Vagina (tissue), 2 donors: ENCODE measurements at places on chromosomes 1 and 21.

- no peak for DNase-seq
These were observed 33.3 kb downstream of the DEGS1 start for GRCh38 chr1:224216382-224216781.

- DNase-seq = no peak
These were observed 186.8 kb upstream of the RGS18 start for GRCh38 chr1:191971447-191971846.

DNA sequence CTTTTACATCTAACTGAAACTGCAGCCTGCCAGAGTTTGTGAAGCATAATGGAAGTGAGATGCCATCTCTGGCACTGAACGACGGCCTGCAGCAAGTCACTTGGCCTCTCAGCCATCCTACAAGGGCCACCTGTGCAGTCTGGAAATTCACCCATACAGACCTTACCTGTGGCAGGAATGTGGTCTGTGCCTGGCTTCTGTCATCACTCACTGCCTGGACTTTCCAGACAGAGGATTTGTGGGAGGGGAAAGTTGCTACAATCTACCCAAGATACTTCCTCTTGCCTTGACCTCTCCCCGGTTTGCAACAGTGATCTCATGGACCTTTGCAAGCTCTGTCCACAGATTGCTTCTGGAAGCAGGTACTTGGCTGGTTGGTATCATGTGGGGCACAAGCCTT, 58.4 kb upstream of the ATP1B1 start:
- DNase-seq = no peak

GRCh38 chr1:62720946-62721554, 32.9 kb upstream of the DOCK7 start:
- DNase-seq = no peak

GRCh38 chr1:204763773-204764427, 78.4 kb upstream of the LRRN2 start:
- no peak for DNase-seq

DNA sequence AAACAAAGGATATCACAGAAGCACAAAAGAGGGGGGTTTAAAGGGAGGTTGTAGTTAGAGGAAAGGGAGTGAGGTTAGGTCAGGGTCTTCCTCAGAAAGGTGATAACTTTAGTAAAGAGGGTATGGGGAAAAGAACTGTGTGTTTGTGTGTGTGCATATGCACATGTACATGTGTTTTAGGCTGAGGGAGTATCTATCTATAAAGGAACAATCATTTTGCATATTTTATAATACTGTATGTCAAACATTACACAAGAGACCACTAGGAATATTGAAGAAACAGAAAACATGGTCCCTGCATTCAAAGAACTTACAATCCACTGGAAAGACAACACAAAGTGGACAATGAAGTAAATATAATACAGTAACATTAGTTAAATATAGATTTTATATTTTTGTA, 132.2 kb downstream of the ACBD6 start:
- no peak for DNase-seq

GRCh38 chr1:173224949-173225348, 17.8 kb upstream of the TNFSF4 start:
- DNase-seq = no peak

GRCh38 chr1:40185951-40186864, 25.0 kb downstream of the RLF start:
- no peak for DNase-seq

- DNase-seq = no peak
These were observed 6.7 kb downstream of the RPL5 start for GRCh38 chr1:92838519-92838918.

- DNase-seq = peak; percentile 82
These were observed 5.8 kb downstream of the INKA2 start for GRCh38 chr1:111733183-111733991.

GRCh38 chr1:164265232-164265631, 293.8 kb upstream of the PBX1 start:
- no peak for DNase-seq

DNA sequence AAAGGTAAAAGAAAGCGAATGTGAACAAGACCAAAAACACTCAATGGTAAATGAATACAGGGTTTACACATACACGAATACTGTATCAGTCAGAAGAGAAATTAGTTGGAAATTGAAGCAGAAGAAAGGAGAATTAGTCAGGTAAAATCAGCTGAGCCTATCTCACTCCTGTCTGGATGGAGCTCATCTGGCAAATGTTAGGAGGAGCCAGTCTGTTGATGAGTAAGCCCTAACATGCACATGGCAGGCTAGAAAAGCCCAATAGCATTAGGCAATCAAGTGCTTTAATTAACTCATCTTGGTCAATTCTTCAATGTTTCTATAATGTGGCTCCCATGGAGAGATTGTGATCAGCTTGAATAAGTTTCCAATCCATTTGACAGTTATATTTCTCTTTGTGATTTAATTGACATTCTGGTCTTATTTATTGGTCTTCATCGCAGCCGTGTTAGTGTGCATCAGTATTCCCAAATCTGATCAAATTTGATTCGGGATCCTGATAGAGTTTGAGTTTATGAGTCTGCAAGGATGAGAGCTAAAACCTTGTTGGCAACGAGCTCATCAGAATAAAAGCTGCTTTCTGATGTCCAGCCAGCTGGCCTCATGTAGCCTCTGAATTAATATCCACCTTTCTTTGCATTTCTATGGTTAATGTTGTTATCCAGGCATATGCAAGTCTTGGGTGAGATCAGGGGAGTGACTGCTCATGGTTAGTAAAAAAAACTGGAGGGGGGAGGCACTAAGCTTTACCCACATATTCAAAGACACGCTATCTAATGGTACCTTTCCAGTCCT, 22.1 kb upstream of the KCNA10 start:
- no peak for DNase-seq

DNA sequence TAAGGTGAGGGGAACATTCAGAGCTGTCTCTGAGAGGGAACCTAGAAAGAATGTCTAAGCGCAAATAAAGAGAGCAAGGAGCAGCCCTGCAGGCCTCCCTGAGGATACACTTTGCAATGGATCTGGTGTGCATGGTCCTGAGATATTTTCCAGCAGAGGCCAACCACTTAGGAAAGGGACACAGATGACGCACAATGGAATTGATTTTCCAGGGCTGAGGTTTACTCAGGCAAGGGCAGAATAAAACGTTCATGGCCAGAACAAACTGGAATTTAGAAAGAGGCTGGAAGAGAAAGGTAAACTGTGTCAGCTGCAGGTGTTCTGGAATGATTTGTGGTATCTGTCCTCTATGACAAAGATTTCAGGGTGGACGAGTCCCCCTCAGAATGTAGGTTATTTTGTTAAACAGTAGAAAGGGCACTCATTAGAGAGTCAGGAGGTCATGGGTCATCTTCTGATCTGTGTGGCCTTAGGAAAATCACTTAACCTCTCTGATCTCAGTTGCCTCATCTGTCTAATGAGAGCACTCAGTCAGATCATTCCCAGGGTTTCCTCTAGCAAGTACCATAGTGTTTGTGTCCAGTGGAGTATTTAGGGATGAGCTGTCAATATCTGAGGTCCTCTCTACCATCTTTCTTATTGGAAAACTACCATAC, 61.8 kb upstream of the PGBD5 start:
- DNase-seq = no peak

GRCh38 chr1:156412653-156413321, 43.8 kb downstream of the RHBG start:
- DNase-seq = no peak

GRCh38 chr1:5580926-5581325, 411.3 kb downstream of the NPHP4 start:
- DNase-seq = peak; percentile 72

DNA sequence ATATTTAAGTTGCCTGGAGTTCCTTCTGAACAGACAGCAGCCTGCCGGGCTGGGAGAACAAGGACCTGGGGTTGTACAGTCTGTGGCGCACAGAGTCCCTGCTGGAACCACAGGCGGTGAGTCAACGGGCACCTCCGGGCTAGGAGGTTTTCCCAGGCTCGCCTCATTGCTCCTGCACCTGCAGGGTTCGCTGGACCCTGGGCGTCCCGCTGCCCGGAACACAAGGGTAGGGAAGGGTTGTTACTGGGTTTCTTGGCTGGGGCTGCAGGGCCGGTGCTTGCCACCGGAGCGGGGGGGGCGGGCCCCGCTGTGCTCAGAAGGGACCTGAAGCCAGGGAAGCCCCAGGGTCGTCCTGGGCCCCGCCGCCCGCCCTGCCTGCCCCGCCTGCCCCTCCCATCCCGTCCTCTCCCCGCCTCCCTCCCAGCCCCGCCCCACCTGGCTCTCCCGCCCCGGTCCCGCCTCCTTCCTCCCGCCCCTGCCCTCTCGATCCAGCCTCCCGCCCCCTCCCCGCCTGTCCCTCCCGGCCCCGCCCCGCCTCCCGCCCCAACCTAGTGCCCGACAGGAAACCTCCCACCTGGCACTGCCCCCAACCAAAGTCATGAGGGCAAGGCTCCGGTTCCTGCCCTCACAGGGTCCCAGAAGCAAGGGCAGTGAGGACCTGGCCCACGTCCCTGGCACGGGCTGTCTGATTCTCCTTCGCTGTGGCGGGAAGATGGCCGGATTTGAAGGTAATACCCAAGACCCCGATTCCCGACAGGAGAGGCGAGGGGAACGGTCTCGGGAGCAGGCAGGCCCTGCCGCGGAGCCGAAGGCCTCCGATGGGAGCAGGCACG, 6.8 kb downstream of the JMJD4 start:
- DNase-seq = no peak

- DNase-seq = no peak
These were observed 3.9 kb upstream of the ARHGAP30 start for GRCh38 chr1:161073474-161074121.

GRCh38 chr1:59063501-59063900, 233.4 kb upstream of the FGGY start:
- no peak for DNase-seq

DNA sequence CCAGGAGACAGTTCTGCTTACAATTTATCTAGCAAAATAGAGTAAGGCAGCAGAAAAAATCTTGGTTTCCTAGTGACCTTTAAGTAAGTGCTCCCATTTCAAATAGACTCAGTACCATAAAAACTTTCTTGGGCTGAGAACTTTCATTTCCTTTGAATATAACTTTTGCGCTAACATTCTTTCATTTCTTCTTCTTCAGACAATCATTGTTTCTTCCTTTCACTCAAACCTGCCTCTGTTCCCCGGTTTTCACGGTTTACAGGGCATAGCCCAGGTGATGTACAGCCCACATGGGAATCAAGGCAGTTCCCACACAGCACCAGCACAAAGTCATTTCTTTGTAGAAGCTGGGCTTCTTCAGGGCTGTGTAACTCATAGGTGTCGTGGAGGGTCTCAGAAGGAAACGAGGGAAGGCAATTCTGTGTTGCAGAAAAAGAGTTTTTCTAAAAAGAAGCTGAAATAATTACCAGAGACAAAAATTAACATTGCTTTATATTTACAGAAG, 611.6 kb downstream of the SMYD3 start:
- no peak for DNase-seq

DNA sequence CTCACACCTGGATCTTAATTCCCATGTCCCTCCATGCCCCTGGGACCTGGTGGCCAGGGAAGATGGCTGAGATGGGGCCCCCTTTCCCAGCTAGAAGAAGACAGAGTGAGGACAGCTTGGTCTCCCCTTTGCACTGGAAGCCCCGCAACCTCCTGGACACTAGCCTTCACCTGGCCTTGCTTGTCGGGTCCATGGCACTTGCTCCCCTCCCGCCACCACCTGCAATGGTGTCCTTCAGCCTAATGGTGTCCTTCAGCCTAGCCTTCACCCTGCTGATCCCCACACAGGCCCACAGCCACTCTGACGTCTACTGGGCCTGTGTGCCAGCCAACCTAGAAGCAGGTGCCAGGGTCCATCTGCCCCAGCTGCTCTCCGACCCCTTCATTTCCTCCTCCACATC, 45.9 kb upstream of the EDN2 start:
- no peak for DNase-seq

GRCh38 chr21:37627074-37627473, 260.5 kb downstream of the DYRK1A start:
- no peak for DNase-seq

DNA sequence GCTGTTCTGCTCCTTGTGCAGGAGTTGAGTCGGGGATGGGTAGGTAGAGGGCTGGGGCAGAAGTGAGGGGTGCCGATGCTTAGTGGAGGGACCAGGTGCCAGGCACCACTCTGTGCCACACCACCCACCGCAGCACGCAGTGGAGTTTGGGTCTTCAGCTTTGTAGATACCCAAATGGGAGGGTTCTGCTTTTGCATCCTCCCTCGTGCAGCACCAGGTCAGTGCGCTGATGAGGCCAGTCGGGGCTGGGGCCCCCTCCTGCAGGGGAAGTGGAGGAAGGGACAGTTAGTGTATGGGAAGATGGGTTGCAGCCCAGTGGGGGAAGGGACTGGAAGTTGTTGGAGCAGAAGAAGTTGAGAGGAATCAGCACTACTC, 244.0 kb downstream of the RHOU start:
- DNase-seq = no peak

- DNase-seq = no peak
These were observed 109.2 kb downstream of the HMCN1 start for GRCh38 chr1:185843297-185843869.

DNA sequence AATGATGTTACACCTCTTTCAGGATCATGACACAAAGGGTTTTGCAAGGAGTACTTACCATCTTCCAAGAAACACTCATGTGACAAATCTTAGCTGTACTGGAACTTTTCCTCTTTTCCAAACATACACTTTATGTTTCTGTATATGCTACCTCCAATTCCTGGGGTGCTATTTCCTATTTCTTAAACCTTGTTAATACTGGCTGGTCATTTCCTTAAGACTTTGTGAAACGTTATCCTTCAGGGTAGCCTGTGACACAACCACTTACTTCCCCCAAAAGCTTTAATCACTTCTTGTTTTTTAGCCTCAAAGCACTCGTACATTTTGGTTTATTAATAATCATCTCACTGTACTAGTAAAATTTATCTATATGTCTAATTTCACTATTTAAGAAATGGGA, 39.4 kb downstream of the OR10Z1 start:
- DNase-seq = no peak

DNA sequence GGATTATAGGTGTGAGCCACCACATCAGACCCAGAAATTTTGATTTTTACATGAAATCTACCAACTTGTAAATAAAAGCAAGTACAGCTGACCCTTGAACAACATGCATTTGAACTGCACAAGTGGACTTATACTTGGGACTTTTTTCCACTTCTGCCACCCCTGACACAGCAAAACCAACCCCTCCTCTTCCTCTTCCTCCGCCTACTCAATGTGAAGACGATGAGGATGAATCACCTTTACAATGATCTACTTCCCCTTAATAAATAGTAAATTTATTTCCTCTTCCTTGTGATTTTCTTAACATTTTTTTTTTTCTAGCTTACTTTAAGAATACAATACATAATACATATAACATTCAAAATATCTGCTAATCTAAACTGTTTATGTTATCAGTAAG, 17.5 kb upstream of the YRDC start:
- no peak for DNase-seq

DNA sequence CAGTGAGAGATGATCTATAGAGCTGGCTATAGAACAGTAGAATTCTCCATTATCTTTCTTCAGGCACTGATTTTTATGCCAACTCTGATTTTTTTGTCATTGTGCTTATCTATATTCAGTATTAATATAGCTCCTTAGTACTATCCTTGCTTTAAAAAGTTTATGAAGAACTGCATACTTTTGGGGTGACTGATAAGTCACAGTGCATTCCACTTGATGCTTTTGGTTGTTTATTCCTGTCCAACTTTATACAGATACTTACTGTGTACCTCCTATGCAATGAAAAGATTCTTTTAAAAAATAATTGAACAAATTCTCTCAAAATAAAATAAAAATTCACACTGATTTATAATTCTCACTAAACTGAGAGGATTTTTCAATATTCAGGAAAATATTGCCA, 71.6 kb downstream of the COL24A1 start:
- DNase-seq = no peak
